ENCODE measurements at places on chromosomes 2 and 18. TPM values are rescaled to one million over a fixed set of nuclear protein-coding genes. Genes with fewer than 3 reads are reported as not detected.

Gene UBR3
- total RNA-seq = 48.2 TPM

Gene IL36B
- not detected for total RNA-seq

DNA sequence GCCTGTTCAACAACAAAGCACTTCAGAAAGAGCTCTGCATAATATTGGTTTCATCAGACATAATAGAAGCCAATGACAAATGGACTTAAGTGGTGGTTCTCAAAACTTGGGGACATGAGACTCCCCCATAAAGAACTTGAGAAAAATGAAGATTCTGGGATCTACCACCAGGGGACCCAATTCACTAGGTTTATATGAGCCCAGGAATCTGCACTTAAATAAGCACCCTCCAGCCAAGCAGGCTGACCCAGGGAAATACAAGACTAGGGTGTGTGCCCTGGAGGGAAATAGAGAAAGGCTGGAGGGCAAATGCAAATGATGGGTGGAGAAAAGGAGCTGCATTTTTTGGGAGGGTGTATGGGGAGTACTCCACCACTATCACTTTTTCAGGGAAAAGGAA, 52.5 kb downstream of the SATB2 start:
- DNase-seq = no peak
- H3K36me3 ChIP-seq = no peaks in the 10 kb centered on the region
- H3K4me3 ChIP-seq = no peak overlapping the region
- H3K4me1 ChIP-seq = no peaks in the 10 kb centered on the region

DNA sequence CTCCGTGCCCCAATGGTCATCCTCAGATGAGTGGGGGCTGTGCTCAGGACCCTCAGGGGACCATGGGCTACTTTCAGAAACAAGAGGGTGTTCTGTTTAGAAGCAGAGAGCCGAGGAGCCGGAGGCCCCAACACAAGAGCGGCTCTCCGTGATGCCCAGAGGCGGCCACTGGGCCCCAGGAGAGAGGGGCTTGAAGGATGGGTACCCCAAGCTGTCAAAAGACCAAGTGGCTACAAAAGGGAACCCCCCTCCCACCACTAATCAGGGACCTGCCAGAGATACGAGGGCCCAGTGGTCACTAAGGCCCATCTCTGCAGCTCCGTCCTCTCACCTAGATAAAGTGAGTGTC, 93.6 kb downstream of the HDAC4 start:
- DNase-seq = no peak
- H3K4me3 ChIP-seq = no peak overlapping the region
- no peaks in the 10 kb centered on the region for H3K27me3 ChIP-seq
- H3K4me1 ChIP-seq = peaks cover 16% of the 10 kb centered on the region

- H3K4me3 ChIP-seq = no peak overlapping the region
- no peak overlapping the region for H3K27ac ChIP-seq
- H3K27me3 ChIP-seq = no peaks in the 10 kb centered on the region
These were observed 29.9 kb upstream of the ALKAL2 start for GRCh38 chr2:317501-318424.

Data from naive thymus-derived CD4-positive, alpha-beta T cell (primary cell).